Sigmoid colon (tissue), 7 donors: ENCODE measurements at places on chromosomes 2 and 18. TPM values are rescaled to one million over a fixed set of nuclear protein-coding genes. Genes with fewer than 3 reads are reported as not detected.

Gene SAG
- not detected for polyA plus RNA-seq

DNA sequence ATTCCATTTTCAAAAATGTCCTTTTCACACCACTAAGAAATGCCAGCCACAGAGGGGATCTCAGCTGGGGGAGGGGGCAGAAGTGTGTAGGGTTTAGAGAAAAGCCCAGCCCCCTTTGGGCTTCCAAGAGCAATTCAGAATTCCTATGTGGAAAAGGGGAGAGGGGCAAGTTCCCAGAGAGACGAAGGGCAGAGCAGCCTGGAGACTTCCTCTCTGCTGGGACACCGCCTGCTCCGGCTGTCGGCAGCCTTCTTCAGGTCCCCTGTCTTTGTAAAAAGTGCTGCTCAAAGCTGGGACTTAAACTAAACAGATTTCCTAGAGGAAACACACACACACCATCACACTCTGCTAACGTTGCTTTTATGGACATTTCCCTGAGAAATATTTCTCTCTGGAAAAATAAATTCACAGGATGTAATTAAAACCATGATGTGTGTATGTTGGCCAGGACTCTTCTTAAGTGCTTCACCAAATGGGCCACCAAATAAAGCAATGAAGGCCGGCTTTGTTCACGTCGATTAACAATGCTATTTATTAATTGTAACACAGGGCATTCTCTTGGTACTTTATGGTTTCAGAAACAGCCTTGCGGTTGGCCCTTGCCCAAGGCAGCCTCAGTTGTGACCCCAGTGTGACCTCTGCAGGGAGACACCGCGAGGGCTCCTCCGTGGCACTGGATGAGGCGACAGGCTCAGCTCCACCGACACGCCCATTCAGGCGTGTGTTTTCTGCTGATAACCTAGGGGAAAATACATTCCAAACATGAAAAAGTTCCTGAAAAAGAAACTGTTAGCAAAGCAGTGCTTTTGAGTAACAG is 5.6 kb upstream of the ASB1 start:
- DNase-seq = no peak

GRCh38 chr2:202373490-202373889 is 2.6 kb upstream of the BMPR2 start:
- no peak for DNase-seq

DNA sequence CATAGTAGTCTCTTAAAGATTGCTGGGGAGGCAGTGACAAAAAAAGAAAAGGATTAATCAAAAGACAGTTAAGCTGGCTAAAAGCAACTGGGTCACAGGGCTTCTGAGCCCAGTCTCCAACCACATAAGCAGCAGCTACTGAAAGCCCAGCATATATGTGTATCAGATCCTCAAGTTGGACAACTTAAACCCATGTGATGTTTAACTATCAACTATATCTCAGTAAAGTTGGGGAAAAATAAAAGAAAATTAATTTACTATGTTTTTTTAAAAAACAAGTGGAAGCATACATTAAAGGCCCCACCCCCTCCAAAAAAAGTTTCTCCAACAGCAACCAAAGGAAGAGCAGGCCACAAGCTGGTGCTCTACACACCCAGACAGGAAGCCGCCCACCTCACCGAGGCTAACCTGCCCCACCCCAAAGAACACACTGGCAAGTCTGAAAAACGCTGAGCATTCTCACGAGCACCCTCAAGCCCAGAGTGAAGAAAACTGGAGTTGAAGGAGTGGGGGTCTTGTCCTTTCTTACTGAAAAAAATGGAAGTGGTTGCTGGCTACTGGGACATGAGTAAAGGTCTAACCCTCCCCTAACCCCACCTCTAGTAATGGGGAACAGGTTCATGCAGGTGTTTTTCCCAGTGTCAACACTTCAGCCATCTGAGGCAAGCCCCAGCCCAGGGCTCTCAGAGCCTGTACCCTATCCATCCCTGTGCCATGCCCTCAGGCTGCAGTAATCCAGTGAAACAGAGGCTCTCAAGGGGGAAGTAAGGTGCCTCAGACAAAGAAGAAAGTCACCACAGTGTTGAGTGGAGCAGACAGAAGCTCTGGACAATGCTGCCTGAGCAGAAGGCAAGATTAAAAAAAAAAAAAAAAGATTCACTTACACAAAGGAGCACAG is 106.3 kb downstream of the GYPC start:
- no peak for DNase-seq

DNA sequence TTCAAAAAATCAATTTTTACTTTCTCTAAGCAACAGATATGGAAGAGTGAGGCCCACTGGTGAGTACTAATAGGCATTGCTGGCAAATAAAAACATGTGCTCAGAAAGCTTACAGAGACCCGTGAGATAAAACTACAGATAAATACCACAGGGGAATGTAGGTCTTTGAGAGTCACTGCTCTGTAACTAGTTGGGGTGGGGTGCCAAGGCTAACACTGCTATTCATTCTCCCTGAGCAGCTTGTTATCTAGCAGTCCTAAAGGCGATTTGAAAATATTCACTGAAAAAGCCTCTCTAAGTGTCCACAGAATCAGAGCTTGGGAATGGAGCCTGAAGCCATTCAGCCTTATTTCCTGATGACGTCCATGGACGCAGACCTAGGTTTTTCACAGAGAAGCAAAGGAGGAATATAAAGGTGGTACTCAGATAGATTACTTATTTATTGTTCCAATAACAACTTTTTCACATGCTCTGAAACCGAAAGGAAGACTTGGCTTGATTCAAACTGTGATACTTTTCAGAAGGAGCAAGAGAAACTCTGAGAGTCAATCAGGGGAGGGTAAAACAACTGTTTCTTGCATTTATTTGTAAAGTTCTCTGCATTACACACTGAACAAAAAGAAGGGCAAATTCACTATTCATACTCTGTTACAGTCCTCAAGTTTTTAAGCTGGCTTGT is 188.4 kb downstream of the PPP1R1C start:
- DNase-seq = no peak

DNA sequence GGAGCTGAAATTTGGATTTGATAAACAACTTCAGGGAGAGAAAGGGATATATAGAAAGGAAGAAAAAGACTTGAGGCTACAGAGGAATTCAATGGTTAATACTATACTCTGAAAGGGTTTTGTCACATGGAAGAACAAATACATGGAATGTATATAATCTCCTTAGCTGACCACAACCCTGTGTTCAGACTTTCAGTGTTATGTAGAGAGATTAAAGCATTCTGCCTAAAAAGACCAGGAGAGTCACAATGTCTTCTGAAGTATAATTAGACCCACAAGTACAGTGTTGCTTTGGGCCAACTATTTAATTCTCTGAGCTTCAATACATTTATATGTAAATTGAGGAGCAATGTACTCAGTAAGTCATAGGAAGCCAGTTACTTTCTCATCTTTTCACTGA is 123.8 kb upstream of the FSHR start:
- DNase-seq = no peak

- DNase-seq = no peak
These were observed 18.7 kb downstream of the C1D start for GRCh38 chr2:68044099-68044498.
